CD14-positive monocyte (primary cell): ENCODE measurements at places on chromosomes 1 and 21. TPM values are rescaled to one million over a fixed set of nuclear protein-coding genes. Genes with fewer than 3 reads are reported as not detected.

The FGGY gene
- 2.4 and 2.9 TPM in 2 replicates for polyA plus RNA-seq

The HCRTR1 gene
- not detected in 2 replicates for polyA plus RNA-seq

- no peak for DNase-seq
Measured at GRCh38 chr1:28915031-28915895, 894 bp downstream of the EPB41 start.

The OR2T33 gene
- not detected for polyA plus RNA-seq

The CELA3B gene
- not detected for polyA plus RNA-seq

- no peak for DNase-seq
Measured at GRCh38 chr1:3925256-3925655, 25.2 kb upstream of the C1orf174 start.

DNA sequence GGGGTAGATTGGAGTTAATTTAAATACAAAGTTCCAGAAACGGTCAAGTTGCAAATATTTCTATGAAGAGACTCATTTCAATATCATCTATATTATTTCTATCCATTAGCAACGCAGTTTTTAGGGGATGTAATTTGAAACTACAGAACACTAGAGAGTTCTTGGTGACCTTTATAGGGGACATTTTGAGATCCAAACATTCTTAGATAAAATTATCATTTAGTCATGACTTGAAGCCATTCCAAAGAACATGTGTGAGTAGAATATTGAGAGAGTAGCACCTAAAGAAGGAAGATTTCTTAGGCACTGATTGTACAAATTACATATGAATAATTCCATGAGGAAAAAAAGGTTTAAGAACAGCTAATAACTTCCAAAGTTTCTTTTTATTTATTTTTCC lies 19.0 kb downstream of the CHIA start:
- DNase-seq = no peak

GRCh38 chr1:200437556-200438203 lies 27.8 kb upstream of the ZNF281 start:
- peak; percentile 5 for DNase-seq

GRCh38 chr1:229882621-229883020 lies 184.4 kb upstream of the GALNT2 start:
- DNase-seq = no peak

The WDR64 gene
- not detected for polyA plus RNA-seq

DNA sequence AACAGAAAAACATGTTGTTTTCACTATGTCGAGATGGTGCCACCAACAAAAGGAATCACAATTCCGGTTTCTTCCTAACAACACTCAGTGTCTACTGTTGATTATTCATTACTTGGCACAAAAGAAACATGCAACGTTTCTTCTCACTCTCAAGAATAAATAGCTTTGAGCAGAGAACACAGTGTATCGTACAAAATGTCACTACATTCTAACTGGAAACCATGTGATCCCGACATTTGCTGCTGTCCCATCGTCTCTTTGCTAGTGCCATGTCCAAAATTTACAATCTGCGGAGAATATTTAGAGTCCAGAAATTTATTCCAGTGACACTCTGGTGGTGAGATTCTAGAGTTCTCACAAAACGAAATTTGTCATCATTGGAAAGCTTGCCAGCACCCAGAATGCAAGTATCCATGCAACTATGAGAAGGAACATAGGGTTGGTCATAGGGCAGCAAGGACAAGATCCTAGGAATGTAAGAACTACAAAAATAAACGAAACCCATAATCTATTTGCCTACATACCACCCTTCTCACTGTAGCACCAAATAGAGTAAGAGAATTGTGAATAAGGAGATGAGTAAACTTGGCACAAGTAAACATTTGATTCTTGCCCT lies 505.1 kb downstream of the LTN1 start:
- no peak for DNase-seq

GRCh38 chr1:167723707-167724323 lies 2.0 kb downstream of the MPZL1 start:
- no peak for DNase-seq

DNA sequence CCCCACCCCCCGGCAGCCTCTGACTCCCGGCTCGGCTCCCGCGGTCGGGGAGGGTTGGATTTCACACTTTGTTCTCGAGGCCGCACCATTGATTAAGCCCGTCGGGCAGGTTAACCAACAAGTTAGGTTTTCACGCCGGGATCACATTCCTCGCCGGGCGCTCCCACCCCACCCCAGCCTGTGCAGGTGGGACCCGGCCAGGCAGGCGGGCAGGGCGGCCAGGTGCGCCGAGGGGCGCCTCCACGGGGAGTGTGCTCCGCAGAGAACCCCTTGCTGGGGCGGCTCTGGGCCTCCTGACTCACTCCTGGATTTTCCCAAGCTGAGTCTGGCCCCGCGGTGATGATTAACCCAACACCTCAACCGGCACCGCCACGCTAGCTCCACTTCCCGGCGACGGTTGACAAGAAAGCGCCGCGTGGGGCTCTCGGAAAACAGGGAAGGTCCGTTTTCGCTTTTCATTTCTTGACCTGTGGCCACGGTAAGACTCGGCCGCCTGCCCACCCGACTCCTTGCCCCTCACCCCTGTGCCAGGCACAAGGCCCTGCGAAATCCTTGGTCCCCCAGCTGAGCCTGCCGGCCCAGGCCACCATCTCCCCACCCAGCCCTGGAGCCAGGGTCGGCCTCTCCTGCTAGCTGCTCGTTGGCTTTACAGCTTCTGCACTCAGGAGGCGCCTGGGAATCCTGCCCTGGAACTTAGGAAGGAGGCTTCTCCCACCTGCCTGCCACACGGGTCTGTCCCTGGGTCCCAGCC lies 8.8 kb upstream of the TTLL10 start:
- no peak for DNase-seq

The IGSF21 gene
- not detected for polyA plus RNA-seq

The SHE gene
- polyA plus RNA-seq = not detected

- DNase-seq = peak; percentile 38
Measured at GRCh38 chr21:38439957-38440356, 58.3 kb downstream of the ERG start.

DNA sequence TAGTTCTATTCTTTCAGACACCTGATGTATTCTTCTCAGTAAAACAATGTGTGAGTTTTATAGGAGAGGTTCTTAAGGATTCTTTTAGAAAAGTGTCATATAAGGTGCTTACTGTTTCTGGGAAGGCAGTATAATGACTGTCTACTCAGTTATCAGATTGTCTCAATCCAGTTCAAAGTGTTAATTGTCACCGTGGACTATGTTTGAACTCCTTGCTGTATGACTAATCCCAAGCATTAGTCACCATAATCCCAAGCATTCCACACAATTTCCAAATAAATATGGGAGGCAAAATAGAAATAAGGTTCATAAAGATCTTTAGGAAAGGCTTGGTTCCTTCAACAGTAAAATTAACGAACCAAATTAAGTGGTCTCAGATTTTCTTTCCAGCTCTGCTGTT lies 342.1 kb upstream of the NR5A2 start:
- DNase-seq = no peak

- DNase-seq = no peak
Measured at GRCh38 chr1:156452907-156453306, 47.7 kb downstream of the MEF2D start.

DNA sequence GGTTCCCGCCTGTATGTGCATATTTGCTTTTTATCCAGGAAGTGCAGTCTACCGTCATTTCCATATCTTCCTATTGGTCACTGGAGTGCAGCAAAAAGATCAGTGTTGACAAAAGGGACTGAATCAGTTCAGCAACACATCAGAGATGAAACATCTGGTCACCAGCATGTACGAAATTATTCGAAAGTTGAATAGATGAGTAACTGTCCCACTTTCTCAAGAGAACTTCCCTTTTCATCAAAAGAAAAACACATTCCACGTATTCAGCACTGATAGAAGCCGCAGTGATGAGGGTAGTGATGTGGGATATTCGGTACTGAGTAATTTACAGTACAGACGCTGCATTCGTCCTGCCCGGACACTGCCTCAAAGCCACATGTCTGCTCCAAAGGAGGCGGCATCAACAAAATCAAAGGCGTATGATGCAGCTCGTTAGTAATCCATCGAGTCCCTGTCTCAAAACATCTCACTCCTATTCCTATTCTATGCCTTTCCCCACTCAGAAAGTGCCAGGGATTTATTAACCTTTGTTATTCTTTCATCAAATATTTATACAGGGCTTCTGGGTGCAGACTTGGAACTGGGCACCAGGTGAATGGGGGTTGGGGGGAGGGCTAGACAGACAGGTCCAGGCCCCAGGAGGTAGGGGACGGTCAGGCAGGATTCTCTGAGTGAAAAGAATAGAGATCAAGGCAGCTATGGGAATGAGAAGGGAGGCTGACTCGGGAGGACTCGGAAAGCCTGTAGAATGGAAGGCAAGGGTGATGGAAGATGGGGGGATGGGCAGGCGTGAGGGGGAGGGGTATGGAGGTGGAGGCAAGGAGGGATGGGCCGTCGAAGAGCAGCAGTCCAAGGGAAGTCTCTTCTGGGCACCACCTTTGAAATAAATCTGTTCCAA lies 79.5 kb upstream of the SLC45A1 start:
- peak; percentile 13 for DNase-seq

- no peak for DNase-seq
Measured at GRCh38 chr21:42406201-42406621, 2.5 kb downstream of the UBASH3A start.

The KRTAP19-3 gene
- polyA plus RNA-seq = not detected
